ENCODE measurements at places on chromosomes 13 and 19.

DNA sequence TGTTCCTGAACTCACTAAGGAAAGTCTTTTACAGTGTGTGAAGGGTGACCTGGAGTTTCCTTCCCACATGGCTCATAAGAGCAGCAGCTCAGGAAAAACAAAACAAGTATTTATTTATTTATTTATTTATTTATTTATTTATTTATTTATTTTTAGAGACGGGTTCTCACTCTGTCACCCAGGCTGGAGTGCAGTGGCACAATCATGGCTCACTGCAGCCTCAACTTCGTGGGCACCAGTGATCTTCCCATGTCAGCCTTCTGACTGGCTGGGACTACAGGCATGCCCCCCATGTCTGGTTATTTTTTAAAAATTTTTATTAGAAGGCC is 10.4 kb downstream of the ARL11 start:
- no peak for DNase-seq

- no peak for DNase-seq
Observed at GRCh38 chr19:44973982-44974735, 19.0 kb downstream of the CLPTM1 start.

DNA sequence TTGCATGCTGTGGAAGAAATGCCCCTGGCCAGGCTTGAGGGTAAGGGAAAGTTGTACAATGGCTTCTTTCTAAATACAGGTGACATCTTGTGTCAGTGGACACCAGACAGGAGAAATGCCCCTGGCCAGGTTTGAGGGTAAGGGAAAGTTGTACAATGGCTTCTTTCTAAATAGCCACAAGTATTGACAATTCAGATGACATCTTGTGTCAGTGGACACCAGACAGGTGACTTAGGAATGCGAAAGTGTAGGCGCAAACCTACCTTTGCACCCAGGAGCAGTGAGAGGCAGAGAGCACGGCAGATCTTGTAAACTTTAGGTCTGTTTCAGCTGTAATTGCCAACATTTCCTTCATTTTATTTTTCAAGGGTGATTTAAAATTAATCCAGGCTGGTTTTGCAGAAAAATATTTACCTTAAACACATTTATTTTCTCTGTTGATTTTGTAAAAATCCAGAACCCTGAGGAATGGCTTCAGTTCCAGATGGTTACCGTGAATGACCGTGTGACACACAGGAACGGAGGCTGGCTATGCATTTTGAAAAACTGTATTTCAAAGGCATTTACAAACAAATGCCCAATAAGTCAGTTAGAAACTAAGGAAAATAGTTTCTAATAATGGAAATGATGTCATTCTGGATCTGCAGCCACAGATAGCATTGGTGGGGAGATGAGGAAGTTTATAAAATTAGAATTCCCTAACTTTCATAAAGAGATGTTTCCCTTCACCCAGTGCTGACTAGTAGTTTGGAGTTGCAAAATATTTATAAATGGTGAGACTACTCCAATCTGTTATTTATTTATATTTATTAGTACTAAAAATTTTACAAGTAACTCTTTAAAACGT is 34.9 kb downstream of the TNFSF13B start:
- no peak for DNase-seq

- DNase-seq: no peak
Observed at GRCh38 chr19:33551676-33552075, 30.1 kb upstream of the PEPD start.

GRCh38 chr19:31421082-31421481 is 71.8 kb upstream of the TSHZ3 start:
- DNase-seq: no peak

- DNase-seq: no peak
Observed at GRCh38 chr19:38700902-38701454, 43.3 kb downstream of the CAPN12 start.

DNA sequence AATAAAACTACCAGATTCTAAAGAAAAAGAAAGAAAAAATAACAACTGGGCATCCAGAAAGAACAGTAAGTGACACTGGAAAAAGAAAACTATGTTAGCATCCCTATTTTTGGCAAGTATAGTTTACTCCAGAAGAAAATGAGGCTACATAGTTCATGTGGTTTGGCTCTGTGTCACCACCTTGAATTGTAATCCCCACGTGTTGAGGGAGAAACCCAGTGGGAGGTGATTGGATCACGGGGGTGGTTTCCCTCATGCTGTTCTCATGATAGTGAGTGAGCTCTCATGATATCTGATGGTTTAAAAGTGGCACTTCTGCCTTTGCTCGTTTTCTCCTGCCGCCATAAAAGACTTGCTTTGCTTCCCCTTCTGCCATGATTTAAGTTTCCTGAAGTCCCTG is 76.9 kb downstream of the ITGBL1 start:
- peak; percentile 50 for DNase-seq

GRCh38 chr13:46361276-46361934 is 25.6 kb downstream of the RUBCNL start:
- no peak for DNase-seq

Data from epithelial cell of proximal tubule (primary cell).